ENCODE measurements at places on chromosomes 13 and 19.

- no peak for DNase-seq
Measured at GRCh38 chr13:112761701-112762689, 72.2 kb downstream of the ATP11A start.

GRCh38 chr13:51713807-51714206 is 90.2 kb downstream of the DHRS12 start:
- no peak for DNase-seq

DNA sequence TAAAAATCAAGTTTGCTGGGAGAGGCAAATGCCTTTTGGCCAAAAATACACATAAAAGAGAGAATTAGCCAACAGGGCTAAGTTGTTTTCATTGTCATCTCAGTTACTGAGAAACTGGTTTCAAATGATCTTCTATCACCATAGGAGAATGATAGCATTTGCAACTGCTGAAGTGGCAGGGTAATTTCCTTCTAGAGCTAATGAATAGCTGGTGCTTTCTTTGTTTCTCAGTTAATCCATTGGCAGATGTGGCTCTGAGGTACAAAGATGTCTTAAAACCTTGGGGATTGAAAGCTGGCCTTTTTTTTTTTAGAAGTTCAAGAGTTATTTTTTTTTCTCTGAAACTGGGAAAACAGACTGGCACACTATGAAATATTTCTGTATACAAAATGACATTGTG is 332.7 kb upstream of the KLF12 start:
- no peak for DNase-seq

DNA sequence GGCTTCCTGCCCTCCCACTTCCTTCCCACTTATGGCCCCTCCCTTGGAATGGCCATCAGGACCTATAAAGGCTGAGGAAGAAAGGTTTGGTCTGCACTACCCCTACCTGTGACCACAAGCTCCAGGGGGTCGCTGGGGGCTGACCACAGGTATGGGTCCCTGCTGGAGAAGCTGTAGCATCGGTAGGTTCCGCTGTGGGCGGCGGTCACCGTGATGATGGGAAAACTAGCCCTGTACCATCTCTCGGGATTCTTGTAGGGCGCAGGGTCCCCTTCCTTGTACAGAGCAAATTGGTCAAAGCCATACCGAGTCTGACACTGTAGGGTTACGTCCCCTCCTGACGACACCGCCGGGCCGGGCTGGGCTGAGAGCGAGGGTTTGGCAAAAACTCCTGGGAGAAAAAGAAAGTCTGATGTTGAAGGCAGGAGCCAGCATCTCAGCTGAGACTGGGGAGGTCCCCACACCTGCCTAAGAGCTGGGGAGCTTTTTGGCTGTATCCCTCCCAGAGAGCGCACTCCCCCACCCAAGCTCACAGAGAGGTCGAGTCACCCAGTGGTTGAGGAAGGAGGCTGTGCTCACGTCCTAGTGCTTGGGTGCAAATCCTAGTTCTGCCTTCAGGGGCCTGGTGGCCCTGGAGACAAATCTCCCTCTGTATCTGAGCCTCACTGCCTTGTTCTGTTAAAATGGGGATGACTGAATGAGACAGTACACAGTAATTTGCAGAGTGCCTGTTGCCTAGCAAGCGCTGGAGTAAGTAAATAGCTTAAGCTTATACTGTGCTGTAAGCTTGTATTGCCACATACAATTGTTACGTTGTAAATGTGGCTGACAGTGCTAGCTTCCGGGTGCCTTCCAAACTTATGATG is 10.4 kb downstream of the GP6 start:
- DNase-seq = no peak

- no peak for DNase-seq
Measured at GRCh38 chr13:107421028-107421427, 794.3 kb downstream of the LIG4 start.

DNA sequence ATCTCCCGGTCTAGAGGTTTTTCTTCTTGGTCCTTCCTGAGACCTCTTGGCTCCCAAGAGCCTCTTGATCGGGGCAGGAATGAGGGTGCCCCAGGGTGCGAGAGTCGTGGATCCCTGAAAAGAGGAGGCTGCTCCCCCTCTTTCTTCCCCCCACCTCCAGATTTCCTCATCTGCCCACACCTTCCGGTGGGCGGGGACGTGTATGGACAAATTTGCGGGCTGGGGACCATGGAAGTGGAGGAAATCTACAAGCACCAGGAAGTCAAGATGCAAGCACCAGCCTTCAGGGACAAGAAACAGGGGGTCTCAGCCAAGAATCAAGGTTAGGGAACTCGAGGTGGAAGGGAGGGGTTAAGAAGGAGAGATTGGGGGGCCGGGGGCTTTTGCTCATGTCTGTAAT is at the start of gene MCEMP1:
TSS of gene MCEMP1 (plus strand) at position 237 of the 400 bp plus-strand sequence. CDS start at position 268, 31 bp downstream.
- DNase-seq = no peak

DNA sequence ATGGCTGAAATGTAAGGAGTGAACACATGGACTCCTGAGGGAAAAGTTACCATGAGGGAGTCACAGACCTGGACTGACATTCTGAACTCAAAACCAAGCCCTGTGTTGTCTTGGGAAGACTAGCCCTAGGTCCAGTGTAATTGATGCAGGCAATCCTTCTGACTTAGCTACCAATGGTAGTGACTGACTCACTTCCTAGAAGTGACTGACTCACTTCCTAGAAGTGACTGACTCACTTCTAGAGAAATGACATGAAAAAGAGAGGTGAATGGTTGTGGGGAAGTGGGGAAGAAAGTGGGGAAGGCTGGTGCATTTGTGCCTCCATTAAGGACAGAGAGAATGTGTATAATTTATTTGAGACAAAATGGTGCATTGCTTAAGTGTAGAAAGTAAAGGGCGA is 49.9 kb downstream of the EDNRB start:
- DNase-seq = no peak

DNA sequence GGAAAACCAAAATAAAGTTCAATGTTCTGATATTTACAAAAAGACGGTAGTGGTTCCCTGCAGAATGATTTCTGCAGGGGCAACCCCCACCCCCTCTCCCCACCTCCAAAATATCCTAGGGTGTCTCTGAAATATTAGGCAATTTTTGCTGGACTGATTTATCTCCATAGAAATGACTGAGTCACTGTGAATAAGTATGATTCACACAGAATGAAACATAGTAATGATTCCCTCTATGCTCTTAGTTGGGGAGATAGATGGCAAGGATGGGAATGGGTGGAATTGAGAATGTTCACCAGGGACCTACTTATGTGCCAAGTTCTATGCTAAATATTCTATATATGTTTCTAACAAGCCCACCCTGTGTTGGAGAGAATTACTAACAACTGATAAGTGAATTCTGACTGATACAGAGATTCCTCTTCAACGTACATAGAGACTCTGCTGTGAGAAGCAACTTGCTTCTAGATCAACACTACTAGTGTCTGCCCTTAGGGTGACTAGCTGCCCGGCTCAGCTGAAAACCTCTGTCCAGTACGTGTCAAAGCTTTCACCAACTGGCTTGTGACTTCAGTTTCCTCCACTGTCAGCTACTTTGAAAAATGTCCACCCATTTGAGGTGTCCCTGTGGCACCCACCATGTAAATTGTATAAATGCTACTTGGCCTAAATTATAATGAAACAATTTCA is 38.4 kb upstream of the RAP2A start:
- no peak for DNase-seq

DNA sequence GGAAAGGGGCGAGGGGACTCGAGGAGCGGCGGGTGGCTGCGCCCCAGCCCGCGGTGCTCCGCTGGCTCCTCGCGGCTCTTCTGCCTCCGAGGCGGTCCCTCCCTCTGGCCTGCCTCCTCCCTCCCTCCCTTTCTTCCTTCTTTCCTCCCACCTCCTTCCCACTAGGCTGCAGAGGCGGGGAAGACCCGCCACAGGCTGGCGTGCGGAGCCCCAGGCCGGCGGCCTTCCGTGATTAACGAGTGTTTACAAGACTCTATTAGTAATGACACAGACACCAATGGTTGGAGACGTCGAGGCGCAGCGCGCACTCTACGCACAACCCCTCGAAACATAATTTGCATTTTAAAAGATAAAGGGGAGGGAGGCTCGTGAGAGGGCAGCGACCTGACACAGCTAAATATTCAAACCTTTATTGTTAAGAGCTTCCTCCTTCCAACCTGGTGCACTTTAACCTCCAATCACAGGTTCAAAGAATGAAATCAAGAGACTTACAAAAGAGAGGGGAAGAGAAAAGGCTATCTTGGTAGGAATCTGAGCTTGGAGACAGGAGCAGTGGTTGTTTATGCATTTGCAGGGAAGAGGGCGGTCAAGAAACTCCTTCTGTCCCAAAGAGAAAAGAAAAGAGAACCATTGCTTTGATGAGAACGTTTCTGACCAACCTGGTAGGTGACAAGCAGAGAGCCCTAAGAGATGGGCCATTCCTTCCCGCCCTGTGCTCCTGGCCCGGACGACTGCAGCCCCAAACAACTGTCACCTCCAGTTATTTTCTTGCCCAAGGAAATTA is at the start of gene CDX2:
TSS of gene CDX2 (minus strand) at position 234 of the 784 bp plus-strand sequence. CDS start 309 bp downstream, outside the sequence.
- no peak for DNase-seq

GRCh38 chr19:11435833-11436313 is 438 bp downstream of the PRKCSH start:
- no peak for DNase-seq

DNA sequence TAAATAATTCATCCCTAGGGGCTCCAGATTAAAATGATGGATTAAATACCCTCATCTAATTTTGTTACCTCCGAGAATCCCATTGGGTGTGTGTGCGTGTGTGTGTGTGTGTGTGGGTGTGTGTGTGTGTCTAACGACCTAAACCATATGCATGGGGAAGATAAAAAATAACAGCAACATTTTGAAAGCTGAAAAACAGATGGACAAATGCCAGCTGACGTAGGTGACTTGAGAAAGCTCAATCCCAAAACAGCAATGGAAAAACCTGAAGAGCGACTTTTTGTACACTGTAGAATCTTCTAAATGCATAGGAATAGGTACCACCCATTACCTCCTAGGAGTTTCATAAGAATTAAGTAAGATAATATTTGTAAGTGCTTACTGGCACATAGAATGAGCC is 8.7 kb upstream of the RPL21 start:
- DNase-seq = no peak

All from right lung (tissue), 10 donors.